Thoracic aorta (tissue), 2 donors: ENCODE measurements at places on chromosomes 2 and 18.

GRCh38 chr2:27461118-27461517 is 18.9 kb downstream of the KRTCAP3 start:
- no peak for DNase-seq

- DNase-seq = no peak
Measured at GRCh38 chr2:39492095-39492590, 55.1 kb upstream of the MAP4K3 start.

- DNase-seq = no peak
Measured at GRCh38 chr18:38993342-38993741, 1427.7 kb upstream of the CELF4 start.

DNA sequence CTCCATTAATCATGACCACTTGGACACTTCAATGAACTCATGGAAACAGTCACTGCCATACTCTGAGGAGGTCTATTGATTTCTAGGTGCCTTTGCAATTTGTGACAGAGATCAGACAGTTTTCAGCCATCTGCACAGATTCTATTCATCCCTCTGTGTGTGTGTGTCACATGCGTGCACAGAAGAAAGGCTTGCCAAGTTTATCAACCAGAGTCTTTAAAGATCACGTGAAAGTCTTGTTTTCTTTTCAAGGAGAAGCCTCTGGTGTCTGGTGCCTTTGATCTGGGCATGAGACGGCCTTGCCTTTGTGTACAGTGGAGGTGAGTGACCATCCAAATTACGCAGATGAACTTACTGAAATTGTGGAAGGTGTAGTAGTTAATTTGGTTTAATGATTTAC is 164.2 kb downstream of the VAPA start:
- no peak for DNase-seq

GRCh38 chr2:17765398-17765797 is 11.5 kb downstream of the GEN1 start:
- DNase-seq = no peak

DNA sequence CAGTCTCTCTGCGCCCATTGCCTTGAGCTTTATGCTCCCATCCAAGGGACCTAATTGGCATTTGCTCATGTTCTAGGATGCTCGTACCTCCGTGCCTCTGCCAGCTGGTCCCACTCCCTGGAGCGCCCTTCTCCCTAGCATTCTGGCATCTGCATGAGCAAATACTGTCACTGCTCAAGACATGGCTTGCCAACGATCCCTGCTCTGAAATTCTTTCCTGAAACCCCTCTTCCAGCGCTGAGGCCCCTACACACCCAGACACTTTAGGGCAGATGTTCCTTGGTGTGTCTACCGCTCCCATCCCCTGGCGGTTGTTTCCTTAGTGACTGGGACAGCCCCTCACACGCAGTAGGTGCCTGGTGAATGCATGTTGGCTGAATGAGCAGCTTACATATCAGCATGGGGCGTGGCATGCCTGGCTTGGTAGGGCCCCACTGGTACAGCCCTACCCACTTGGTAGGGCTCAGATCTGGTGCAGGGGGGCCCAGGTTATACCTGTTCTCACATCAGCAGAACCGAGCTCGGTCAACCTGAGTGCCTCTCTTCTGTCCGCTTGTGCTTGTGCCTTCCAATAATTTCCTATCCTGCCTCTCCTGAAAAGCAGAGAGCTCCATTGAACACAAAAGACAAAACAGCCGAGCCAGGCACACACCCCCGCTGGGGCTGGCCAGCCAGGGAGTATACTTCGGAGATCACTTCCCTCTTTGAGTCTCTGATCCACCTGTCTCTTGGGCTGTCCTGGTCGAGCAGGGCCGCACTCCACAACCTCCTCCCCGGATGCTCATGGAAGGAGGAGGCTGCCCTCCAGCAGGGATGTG is 59.2 kb downstream of the INHBB start:
- no peak for DNase-seq

GRCh38 chr2:204140246-204140645 is 203.7 kb downstream of the ICOS start:
- no peak for DNase-seq

GRCh38 chr18:7757175-7757574 is 190.1 kb downstream of the PTPRM start:
- no peak for DNase-seq

DNA sequence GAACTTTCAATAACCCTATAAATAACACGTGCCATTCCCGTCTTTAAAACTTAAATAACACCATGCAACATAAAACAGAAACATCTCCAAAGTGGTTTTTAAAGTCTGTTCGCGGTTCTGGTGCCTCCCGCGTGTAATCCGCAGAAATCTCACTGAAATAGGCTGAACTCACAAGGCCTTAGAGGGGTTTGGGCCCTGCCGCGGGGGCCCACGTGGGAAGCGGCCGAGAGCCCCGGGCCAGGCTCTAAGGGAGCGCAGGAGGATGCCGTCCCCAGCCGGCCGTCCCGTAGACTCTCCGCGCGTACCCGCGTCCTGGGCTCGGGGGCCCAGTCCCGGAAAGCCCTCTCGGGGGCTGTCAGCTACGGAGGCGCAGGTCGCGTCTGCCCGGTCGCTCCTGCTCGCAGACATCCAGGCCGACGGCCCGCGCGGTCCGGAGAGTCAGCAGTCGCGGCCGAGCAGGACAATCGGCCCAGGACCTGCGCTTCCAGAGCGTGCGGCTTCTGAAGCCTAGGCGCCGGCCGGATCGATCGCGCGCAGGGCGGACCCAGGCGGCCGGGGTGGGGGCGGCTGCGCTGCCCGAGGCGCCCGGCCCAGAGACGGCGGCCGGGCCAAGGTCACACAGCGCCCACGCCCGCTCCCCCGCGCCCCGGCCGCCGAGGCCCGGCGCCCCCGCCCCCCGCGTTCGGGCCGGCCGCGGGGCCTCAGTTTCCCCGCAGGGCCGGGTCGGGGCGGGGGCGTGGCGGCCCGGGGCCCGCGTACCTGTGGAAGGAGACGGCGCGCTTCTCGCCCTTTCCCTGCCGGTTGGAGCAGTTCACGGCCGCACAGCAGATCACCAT is 558 bp downstream of the THAP4 start:
- DNase-seq = no peak

- DNase-seq = no peak
Measured at GRCh38 chr2:111709321-111709720, 174.7 kb downstream of the ANAPC1 start.

DNA sequence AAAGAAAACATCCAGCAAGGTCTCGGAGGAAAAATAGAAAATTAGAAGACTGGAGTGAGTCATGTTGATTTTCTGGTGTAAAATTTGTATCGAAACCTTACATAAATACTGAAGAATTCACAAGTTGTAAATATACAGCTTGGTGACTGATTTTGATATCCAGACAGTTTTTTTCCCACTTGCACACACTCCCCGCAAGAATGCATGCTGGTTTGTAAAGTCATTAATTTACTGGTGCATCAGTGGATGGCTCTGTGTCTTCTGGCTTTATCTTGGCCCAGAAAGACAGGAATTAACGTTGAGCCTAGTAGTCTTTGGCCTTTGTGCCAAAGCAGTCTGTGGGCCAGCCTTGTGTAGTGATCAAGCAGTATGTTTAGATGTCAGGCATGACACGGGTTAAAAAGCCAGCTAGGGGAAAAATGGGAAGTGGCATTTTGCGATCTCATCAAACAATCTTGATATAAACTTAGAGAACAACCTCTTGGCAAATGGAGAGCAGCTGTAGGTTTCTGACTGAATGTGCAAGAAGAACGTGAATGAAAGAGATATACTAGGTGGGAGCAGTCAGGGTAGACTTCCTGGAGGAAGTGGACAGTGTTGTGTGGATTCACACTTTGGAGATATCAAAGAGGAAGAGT is 22.7 kb upstream of the CASP8 start:
- DNase-seq = no peak

DNA sequence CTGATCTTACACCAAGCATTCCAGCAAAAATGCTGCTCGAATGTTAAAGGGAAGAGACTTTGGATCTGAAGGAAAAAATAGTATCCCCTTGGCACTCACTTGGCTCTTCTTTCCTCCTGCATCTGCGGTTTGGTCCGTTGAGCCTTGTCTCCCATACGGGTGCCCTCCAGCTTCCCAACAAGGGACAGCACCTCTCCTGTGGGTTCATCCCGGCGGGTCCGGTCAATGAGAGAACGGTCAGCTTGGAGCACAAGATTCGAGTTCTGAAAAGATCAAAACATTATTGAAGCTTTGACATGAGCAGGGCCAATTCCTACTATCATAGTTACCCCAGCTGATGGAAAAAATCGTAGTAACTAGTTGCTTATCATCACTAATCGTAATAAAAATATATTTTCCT is 740 bp downstream of the SNRNP200 start:
- no peak for DNase-seq

- no peak for DNase-seq
Measured at GRCh38 chr18:48945953-48946217, 4.9 kb downstream of the SMAD7 start.

GRCh38 chr18:57107140-57107832 is 39.6 kb upstream of the BOD1L2 start:
- DNase-seq = no peak

DNA sequence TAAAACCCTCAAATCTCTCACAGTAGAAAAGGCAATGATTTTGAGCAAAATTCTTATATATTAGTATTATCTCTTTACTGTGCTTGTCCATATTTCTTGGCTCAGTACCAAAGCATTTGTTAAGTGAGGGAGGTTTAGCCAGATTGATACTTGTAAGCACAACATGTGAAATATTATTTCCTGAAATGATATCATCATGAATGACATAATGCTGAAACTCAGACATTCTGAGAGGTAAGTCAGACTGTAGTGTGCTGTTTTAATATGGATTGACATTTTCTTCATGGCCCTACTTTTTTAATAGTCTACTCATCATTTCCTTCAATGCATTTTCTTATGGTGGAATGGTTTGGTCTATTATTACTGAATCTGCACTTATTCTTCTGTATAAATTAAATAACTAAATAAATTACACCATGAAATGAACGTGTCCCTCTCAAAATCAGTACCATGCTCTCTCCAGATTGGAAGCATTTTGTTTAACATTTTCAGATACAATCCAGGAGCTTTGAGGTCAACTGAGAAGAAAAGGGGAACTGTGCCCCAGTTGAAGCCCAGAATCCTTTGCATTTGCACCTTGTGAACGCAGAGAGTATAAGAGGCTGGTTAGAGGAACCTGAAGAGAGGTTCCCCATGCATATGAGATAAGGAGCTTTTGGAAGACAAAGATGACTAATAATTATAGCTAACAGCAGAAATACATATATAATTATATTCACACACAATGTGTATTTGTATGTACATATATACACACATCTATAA is 50.1 kb upstream of the CRACDL start:
- no peak for DNase-seq

DNA sequence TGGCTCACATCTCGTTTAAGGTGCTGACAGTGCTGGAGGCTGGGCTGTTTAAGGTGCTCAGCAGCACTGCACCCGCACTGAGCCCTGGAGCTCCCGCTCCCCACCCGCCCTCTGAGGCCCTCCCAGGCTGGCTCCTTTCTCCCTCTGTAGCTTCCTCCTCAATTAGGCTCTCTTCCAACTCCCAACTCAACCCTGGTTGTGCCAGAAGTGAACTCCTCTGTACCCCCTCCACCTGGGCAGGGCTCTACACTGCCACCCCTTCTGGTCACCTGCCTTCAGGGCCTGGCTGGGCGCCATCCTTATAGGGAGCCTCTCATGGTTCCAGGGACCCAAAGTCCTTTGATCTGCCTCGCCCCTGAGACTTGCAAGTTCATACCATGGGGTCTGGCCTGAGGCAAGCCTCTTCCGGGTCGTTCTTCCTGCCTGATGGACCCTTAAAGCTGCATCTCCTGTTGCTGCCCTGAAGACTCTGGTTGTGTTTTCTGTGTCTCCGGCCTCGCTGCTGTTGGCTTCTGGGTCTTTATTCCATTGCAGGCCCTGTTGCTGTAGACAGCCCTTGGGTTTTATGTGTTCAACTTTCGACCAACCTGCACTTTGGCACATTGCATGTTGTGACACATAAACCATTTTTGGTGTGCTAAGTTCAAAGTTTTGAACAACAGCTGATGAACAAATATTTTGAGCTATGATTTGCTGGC is 199.6 kb downstream of the LDLRAD4 start:
- DNase-seq = no peak

DNA sequence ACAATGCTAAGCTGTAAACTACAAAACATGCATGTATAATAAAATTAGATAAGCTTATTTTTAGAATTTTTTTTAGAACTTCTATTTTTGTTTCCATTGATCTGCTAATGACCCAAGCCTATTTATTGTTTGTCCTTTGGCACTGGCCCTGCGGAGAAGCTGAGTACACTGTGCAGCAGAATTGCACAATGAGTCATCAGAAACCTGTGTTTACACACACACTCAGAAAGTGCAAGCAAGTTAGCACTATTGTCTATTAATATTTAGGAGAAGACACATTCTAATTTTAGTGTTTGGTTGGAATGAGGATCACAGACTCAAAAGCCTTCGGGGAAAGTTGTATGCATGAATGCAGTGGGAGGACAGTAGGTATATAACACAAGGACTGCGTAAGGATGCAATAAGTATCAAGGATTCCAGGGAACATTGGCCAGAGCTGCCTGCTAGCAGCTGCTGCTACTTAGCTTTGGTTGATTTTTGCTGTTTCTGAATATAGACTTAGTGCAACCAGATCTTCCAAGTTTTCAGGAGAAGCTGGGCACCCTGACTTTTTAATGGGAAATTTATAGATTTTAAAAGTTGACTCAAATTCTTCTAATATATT is 128.2 kb downstream of the KCNH7 start:
- DNase-seq = no peak

DNA sequence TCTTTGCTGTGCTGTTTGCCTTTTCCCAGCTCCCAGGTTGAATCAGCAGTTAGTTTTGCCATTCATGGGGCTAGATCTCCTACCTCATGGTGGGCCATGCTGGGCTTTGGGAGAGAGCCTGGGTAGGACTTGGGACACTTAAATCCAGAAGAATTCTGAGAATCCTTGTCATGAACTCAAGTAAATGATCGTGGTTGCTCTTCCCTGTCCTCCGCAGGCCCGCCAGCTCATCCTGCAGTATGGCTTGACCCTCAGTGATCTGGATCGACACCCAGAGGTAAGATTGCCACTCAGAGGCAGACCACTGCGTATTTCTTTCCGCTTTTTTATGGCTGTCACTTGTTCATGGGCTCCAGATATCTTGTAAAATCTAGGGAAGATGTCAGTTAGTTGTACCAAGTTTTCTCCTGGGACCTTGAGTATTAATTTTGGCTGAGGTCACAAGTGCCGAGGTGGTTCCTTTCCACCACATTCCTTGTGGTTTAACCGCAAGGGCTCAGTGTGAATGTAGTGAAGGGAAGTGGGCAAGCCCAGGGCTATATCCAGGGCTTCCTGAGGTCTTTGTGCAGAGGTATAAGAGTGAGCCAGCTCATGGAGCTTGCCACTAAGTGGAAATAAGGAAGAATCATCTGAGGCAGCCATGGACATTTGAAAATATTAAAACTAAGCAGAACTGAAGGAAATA is 37.7 kb downstream of the RPIA start:
- no peak for DNase-seq

- no peak for DNase-seq
Measured at GRCh38 chr2:3696545-3696944, 6.8 kb upstream of the DCDC2C start.
